ENCODE measurements at places on chromosomes 4 and X. TPM values are rescaled to one million over a fixed set of nuclear protein-coding genes. Genes with fewer than 3 reads are reported as not detected.

LNX1 gene
- total RNA-seq: not detected

GIMD1 gene
- total RNA-seq: not detected

DNA sequence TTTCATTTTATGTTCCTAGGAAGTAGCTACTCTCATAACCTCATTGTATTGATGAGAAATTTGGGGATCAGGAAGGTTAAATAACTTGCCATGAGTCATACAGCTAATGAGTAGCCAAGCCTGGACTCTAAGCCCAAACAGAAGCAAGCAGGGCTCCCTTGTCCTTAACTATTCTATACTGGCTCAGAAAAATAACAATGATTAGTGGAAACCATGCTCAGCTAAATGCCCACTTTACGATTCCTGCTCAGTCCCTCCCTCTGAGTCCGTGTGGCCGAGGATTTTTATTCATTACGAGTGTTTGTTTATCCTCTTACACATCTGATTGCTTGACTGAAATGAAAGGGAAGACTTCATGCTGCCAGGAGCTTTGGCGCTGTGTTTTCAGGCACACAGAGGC, 100.9 kb downstream of the SLC34A2 start:
- no peak for DNase-seq
- H3K27ac ChIP-seq: no peak overlapping the region
- H3K36me3 ChIP-seq: peaks cover 43% of the 10 kb centered on the region
- no peak overlapping the region for H3K4me3 ChIP-seq
- no peaks in the 10 kb centered on the region for H3K4me1 ChIP-seq

SORBS2 gene
- total RNA-seq: not detected

TMSB15B gene
- 6.1 TPM for total RNA-seq

- no peak overlapping the region for H3K27ac ChIP-seq
- no peaks in the 10 kb centered on the region for H3K27me3 ChIP-seq
- H3K4me1 ChIP-seq: peaks cover 4% of the 10 kb centered on the region
- no peak overlapping the region for H3K4me3 ChIP-seq
These were observed 9.9 kb downstream of the JAKMIP1 start for GRCh38 chr4:6190486-6190885.

DNA sequence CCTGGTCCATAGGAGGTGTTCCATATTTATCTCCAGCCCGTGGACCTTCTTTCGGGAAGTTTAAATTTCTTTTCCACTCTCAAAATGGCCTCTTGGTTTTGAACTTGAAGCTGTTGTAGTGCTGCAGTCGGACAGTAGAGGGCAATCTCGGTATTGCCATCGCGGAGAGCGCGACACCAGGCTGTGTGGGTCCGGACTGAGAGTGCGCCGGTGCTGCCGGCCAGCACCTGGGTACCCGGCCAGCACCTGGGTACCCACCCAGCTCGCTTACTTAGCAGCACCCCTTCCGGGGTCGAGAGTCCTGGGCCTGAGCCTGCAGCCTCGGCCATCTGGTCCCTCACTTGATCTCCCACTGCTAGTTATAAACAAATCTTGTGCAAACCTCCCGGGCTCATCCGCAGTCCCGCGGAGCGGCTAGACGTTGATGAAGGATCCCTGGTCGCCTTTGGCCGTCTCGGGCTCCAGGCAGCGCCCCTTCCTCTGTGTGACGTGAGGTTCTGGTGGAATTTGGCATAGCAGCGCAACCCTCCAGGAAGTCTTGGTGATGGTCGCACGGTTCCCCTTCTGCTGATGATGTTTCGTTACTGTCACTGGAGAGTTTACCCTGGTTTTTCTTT, 18.0 kb downstream of the FAM9A start:
- H3K27ac ChIP-seq: no peak overlapping the region
- H3K27me3 ChIP-seq: no peaks in the 10 kb centered on the region
- H3K4me1 ChIP-seq: no peaks in the 10 kb centered on the region
- H3K4me3 ChIP-seq: no peak overlapping the region
- peak; percentile 33 for DNase-seq

- H3K27ac ChIP-seq: no peak overlapping the region
These were observed 67.8 kb downstream of the SPCS3 start for GRCh38 chr4:176387571-176387970.

GAGE12J gene
- total RNA-seq: not detected

DNA sequence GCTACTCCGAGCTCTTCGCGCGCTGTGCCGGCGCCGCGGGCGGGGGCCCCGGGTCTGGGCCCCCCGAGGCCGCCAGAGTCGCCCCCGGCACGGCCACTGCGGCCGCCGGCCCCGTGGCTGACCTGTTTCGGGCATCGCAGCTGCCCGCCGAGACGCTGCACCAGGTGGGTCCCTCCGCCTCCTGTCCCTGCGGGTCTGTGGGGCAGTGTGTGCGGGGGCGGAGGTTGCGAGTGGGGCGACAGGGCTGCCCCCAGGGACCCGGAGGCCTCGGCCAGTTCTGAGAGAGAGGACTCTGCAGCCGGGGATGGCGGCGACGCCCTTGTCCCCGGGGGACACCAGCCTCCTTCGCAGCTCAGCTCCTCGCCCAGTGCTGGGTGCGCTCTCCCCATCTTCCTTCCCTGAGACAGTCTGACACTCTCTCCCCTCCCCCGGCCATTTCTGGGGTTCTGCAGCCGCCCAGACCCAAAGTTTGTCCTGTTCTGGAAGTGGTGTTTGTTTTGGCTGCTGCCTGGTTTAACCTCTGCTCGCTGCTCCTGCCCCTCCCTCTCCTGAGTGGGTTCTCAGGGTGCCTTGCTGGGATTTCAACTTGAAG, 609 bp downstream of the REPS2 start:
- no peak overlapping the region for H3K27ac ChIP-seq
- DNase-seq: peak; percentile 14

DNA sequence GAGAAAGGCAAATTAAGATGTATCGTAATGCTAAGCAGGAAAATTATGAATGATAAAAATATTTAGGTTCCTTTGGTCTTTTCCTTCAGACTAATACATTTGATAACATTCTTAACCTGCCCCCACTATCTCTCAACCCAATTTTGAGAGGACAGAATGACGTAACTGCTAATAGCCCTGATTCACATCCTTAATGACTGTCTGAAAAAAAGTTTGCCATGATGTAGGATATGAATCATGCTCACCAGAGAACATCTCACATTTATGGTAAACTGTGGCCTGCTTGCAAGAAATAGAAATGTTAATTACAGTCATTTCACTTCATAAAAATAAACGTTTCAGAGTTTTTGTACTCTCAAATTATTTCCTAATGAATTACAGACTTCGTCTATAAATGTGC, 128.0 kb upstream of the VEGFC start:
- no peak for DNase-seq
- no peak overlapping the region for H3K4me3 ChIP-seq
- H3K27me3 ChIP-seq: no peaks in the 10 kb centered on the region

ERCC6L gene
- 0.15 TPM for total RNA-seq

INTS12 gene
- 17.5 TPM for total RNA-seq

DNA sequence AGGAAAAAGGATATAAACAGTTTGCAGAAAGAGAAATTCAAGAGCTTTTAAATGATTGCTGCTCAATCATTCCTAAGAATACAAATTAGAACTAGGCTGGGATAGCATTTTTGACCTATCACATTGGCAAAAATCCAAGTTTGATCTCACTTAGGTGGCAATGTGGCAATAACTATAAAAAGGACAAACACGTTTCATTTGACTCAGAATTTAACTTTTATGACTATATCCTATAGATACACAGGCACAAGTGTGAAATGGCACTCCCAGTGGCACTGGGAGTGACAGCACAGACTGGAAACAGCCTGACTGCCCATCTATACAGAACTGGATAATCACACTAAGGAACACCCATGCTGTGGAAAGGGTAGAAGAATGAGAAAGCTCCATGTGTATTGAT, 11.1 kb downstream of the CENPU start:
- no peaks in the 10 kb centered on the region for H3K4me1 ChIP-seq
- no peak for DNase-seq
- H3K27me3 ChIP-seq: no peaks in the 10 kb centered on the region
- H3K27ac ChIP-seq: no peak overlapping the region

FAM47A gene
- total RNA-seq: not detected

SPATA4 gene
- total RNA-seq: not detected

GRCh38 chr4:152369203-152369901, 166.5 kb downstream of the FBXW7 start:
- DNase-seq: no peak
- no peaks in the 10 kb centered on the region for H3K36me3 ChIP-seq
- no peak overlapping the region for H3K27ac ChIP-seq
- H3K27me3 ChIP-seq: no peaks in the 10 kb centered on the region
- peaks cover 5% of the 10 kb centered on the region for H3K4me1 ChIP-seq
- H3K4me3 ChIP-seq: no peak overlapping the region

- H3K36me3 ChIP-seq: no peaks in the 10 kb centered on the region
- H3K4me3 ChIP-seq: no peak overlapping the region
These were observed 7.7 kb downstream of the AMMECR1 start for GRCh38 chrX:110310000-110310790.

PCDH10 gene
- total RNA-seq: not detected

DNA sequence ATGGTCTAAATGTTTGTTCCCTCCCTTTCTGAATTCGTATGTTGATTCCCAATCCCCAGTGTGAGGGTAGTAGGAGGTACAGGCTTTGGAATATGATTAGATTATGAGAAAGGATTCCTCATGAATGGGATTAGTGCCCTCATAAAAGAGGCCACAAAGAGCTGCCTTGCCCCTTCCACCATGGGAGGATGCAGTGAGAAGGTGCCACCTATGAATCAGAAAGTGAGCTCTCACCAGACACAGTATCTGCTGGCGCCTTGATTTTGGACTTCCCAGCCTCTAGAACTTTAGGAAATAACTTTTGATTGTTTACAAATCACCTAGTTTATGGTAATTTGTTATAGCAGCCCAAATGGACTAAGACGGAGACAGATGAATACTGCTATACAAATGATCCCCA, 3.6 kb downstream of the ATP10D start:
- peaks cover 14% of the 10 kb centered on the region for H3K4me1 ChIP-seq
- H3K27ac ChIP-seq: no peak overlapping the region
- H3K4me3 ChIP-seq: no peak overlapping the region

CLTRN gene
- total RNA-seq: not detected

DNA sequence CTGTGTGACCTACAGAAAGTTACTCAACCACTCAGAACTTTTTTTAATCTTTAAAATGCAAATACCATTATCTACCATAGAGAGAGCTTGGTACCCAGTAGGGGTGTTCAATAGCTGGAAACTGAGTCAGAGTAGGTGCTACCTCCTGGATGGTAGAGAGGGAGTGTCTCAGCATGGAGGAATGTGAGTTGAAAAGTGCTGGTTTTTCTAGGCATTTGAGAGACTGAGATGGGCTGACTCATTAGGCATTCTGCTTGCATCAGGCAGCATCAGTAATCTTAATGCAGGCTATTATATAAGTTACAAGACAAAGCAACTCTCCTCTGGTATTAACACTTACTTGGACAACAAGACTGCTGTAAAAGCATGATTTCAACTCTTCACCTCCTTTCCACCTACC, 70.9 kb upstream of the ARHGEF9 start:
- H3K36me3 ChIP-seq: no peaks in the 10 kb centered on the region
- no peak for DNase-seq
- no peak overlapping the region for H3K27ac ChIP-seq
- H3K27me3 ChIP-seq: no peaks in the 10 kb centered on the region
- H3K4me3 ChIP-seq: no peak overlapping the region

DNA sequence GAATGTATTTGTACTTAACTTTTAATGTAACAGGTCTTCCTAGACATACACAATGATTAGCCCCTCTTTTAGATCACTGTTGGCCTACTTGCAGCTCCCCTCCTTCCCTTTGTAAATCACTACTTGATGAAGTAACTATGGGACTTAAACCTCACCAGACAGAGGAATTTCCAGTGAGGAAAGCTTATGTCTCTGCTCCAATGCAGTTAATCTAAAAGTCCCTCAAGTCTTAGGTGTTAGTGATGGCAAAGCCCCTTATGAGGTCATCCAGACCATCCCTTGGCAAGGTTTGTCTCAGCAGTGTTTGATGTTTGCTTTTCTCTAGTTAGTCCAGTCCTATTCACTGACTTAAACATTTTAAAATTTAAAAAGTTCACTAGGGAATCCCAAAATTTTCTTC, 877.3 kb upstream of the INTU start:
- DNase-seq: no peak
- no peak overlapping the region for H3K4me3 ChIP-seq
- no peaks in the 10 kb centered on the region for H3K27me3 ChIP-seq

DNA sequence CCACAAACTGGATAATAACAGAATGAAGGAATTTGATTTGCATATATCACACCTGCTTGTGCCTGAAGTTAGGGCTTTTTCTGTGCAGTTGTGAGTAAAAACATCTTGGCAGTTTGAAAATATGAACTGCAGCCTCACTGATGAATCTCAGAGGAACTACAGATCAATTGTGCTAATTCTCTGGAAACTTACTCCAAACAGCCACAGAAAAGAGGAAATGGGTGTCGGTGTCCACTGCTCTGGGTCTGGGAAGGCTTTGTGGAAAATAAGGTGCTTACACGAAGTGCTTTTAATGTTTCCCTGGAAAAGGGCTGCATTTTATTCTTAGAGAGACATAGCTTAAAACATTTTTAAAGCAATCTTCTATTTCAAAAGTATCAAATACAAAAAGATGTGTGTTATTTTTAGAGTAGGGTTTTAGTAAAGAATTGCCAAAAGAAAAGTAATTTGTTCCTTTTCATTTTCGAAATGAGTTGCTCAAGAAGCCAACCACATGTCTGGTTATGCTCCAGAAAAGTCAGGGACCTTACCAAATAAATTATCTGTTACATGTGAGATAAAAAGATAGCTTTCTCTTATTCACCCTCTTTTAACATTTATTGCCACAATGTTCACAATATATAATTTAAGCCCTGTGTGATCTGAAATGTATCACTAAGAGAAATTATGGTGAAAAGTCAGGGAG, 240.1 kb downstream of the FRAS1 start:
- H3K4me1 ChIP-seq: no peaks in the 10 kb centered on the region
- H3K4me3 ChIP-seq: no peak overlapping the region
- no peak for DNase-seq
- H3K36me3 ChIP-seq: no peaks in the 10 kb centered on the region
- H3K27me3 ChIP-seq: no peaks in the 10 kb centered on the region

DNA sequence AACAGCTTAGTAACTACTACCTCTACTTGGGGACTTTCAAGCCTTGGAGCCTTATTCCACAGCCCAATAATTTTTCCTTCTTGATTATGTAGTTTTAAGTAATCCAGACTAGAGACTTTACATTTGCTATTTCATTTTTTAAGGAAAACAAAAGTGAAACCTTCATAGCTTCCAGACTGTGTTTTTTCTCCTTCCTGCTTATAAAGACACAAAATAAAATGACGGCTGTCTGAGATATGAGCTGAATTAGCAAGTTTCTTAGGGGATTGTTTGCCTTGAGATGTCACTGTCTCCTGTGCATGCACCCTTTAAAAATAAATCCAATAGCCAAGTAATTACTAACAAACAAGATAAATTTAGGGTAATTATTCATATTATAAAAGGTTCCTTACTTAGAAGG, 78.8 kb upstream of the PACRGL start:
- H3K4me3 ChIP-seq: no peak overlapping the region
- no peaks in the 10 kb centered on the region for H3K4me1 ChIP-seq
- H3K36me3 ChIP-seq: no peaks in the 10 kb centered on the region

PABPC1L2A gene
- total RNA-seq: not detected

GUCY1A1 gene
- not detected for total RNA-seq

- no peaks in the 10 kb centered on the region for H3K4me1 ChIP-seq
- H3K27me3 ChIP-seq: no peaks in the 10 kb centered on the region
- H3K27ac ChIP-seq: no peak overlapping the region
- no peak overlapping the region for H3K4me3 ChIP-seq
These were observed 10.5 kb downstream of the FGB start for GRCh38 chr4:154573190-154573870.
